ENCODE measurements at places on chromosomes 7 and 10.
A peak's percentile ranks its signal among the peaks of the same experiment; 100 is the strongest.

GRCh38 chr7:2886900-2887299 is 42.8 kb upstream of the GNA12 start:
- DNase-seq, result peak; percentile 59

- no peak for DNase-seq
Measured at GRCh38 chr10:8403711-8404371, 349.4 kb downstream of the GATA3 start.

- peak; percentile 22 for DNase-seq
Measured at GRCh38 chr10:1297566-1298301, 241.5 kb downstream of the WDR37 start.

DNA sequence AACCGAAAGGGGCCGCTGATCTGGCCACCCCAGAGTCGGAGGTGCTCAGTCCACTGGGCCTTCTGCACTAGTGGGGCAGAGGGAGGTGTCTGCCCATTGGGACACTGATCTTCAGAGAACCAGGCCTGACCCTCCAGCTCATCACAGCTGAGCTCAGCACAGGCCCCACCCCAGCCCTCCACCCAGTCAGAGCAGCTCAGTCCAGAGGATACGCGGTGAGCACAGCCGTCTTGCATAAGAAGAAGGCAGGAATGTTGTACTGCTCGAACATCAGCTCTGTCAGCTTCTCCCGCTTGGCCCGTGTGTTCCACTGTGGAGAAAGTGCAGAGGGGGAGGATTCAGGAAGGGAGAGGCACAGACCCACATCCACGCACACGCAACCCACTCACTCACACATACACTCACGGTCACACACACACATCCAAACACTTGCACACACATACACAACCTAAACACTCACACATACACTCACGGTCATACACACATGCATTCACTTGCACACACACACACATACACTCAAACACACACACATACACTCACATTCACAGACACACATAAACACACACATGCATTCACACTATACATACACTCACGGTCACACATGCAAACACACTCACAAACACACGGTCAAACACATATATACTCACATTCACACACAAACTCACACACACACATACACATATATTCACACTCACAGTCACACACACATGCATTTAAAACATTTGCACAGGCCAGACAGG is 6.3 kb downstream of the ACTL6B start:
- no peak for DNase-seq

DNA sequence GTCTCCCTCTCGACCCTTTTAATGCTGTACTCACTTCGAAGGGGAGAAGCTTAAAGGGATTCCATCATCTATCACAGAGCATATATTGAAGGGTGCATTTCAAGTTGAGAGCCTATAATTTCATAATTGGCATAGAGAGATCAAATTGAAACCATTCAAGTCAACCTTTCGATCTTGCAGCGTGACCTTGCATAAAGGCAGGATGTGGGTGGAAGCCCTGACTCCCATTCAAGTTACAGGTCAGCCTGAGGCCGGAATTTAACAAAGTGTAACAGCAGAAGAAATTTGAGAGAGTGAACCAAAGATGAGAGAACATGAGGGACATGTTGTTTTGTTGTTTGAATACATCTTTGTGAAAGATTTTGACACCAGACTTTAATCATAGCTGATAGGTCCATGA is 195.3 kb upstream of the TPK1 start:
- DNase-seq, result no peak

GRCh38 chr10:61244261-61244775 is 208.9 kb downstream of the TMEM26 start:
- DNase-seq, result no peak

DNA sequence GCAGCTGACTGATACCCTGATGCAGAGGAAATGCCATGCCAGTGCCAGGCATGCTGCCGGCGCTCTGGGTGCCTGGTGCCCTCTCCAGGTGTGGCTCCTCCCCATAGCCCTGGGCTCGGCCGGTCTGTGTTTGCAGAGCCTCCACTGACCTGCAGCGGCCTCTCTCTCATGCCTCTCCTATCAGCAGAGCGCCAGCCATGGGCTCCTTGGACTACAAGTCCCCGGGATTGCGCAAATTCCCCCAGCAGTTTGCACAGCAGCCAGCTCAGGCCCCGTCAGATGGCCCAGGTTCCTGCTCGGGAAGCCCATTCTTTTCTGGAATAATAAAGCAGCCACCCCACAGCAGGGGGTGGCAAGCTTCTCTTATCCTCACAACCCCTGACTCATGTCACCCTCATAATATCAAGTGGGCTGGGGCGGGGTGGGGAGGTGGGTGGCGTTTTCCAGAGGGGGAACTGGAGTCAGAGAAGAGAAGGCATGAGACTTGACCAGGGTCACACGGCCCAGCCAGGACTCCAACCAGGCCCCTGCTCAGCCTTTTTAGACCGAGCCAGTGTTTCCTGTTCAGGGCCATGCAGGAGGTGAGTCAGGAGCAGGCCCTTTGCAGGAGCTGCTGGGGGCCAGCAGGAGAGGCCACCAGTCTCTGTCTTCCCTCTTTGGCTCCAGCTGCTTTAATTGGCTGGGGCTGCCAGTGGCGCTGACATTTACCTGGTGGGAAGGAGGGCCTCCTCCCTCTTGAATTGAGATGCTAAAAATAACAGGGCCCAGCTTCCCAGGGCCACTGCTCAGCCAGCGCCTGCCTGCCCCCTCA is 58.6 kb downstream of the ZMIZ1 start:
- DNase-seq, result no peak

- no peak for DNase-seq
Measured at GRCh38 chr7:137151041-137151689, 192.4 kb downstream of the PTN start.

GRCh38 chr7:122040147-122040546 is 103.9 kb downstream of the AASS start:
- no peak for DNase-seq

- no peak for DNase-seq
Measured at GRCh38 chr7:444606-445005, 75.0 kb downstream of the PDGFA start.

- no peak for DNase-seq
Measured at GRCh38 chr10:78433766-78434535, 400.3 kb downstream of the RPS24 start.

DNA sequence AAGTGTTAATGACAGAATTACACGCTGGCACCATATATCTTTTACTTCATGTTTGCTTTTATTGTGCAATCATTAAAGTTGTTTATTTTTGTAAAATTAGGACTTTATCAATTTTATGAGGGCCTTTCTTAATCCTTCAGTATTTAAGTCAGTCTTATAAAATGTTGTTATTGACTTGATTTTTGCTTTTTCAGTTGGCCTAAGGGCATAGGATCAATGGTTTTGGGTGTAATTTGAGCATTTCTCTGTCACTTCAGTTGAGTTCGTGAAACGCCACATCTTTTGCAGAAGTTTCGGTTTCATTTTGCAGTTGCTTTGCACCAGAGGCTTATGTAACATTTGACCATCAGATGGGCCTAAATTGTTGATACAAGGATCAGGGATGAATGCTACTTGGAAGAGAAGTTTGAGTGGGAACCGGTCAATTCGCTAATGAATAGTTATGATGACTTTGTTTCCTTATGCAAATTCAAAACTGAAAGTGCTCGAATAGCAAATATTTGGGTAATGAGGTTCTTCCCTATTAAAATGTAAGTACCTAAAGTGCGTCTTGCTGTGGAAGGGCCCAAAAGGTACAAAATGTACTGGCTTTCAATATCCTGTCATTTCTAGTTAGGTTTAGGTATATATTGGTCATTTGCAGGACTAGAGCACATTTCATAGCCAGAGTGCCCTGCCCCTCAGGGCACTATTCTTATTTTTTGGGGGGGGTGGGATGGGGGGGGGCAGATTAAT is 340.9 kb downstream of the LRMDA start:
- no peak for DNase-seq

DNA sequence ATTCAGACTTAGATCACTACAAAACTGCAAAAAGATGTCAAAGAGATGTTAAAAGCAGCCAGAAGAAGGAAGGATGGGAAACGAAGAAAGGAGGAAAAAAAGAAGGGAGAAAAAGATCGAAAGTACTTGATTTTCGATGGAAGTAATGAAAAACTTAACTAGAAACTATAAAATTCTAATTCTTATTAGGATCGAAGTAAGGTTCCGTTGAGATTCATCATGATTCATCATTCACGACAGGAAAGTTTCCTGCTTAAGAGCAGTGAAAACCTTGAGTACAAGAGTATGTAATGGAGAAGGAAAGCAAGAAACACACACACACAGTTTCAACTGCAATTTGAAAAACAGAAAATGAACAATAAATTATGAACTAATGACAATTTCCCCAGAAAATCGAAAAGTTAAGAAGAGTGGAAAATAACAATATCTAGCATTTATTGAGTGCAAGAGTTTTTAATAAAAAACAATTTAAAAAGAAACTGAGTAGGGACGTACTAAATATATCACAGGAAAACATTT is 1.1 kb upstream of the ING3 start:
- DNase-seq, result no peak

DNA sequence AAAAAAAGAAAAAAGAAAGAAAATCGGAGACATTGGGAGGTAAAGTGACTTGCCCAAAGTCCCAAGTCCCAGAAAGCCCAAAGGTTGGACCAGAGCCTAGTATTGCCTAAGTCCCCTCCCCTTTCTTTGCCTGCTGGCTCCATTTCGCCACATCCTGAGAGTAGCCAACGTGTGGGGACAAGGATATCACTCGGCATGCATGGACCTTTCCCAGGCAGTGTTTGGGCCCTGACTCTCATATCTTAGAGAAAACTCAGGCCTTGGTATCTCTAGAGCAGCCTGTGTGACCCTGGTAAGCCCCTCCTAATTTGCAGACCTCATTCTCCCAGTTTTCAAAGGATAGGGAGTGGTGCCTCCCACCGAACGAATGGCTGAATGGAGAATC is 294.2 kb upstream of the ZMIZ1 start:
- DNase-seq, result no peak

DNA sequence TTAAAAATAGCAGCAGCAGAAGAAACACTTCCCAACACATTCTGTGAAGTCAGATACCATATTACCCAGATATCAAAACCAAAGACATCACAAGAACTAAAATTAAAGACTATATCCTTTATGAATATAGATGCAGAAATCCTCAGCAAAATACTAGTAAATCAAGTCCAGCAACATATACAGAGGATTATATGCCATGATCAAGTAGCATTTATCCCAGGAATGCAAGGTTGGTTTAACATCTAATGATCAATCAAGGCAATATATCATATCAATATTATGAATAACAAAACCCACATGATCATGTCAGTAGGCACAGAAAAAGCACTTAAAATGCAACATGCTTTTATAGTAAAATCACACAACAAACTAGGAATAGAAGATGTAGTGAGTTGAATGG is 88.1 kb downstream of the RPS24 start:
- DNase-seq, result no peak

DNA sequence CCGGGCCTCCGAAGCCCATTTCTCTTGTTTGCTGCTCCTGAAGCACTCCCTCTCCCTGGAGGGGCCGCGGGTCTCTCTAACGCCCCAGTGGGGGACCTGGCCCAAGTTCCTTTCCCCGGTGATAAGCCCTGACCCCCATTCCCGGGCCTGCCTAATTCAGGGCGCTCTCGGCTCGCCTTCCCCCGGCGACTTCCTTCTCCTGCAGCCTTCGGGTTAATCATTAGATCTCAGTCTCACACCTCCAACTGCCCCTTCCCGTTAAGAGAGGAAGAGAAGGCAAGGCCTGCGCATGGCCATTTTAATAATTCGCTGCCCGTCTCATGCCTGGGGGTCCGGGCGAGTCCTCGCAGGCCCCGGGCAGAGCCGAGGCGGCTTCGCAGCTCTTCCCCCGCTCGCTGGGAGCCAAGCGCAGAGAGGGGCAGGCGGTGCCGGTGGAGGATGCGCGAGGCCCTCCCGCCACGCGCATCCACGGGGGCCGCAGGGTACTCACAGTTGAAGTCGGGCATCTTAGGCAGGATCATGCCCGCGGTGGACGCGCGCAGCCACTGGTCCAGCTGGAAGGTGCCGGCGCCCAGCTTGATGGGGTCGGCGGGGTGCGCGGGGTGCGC is 1.2 kb downstream of the MNX1 start:
- DNase-seq, result no peak

GRCh38 chr7:120799813-120800475 is 58.0 kb downstream of the TSPAN12 start:
- no peak for DNase-seq

DNA sequence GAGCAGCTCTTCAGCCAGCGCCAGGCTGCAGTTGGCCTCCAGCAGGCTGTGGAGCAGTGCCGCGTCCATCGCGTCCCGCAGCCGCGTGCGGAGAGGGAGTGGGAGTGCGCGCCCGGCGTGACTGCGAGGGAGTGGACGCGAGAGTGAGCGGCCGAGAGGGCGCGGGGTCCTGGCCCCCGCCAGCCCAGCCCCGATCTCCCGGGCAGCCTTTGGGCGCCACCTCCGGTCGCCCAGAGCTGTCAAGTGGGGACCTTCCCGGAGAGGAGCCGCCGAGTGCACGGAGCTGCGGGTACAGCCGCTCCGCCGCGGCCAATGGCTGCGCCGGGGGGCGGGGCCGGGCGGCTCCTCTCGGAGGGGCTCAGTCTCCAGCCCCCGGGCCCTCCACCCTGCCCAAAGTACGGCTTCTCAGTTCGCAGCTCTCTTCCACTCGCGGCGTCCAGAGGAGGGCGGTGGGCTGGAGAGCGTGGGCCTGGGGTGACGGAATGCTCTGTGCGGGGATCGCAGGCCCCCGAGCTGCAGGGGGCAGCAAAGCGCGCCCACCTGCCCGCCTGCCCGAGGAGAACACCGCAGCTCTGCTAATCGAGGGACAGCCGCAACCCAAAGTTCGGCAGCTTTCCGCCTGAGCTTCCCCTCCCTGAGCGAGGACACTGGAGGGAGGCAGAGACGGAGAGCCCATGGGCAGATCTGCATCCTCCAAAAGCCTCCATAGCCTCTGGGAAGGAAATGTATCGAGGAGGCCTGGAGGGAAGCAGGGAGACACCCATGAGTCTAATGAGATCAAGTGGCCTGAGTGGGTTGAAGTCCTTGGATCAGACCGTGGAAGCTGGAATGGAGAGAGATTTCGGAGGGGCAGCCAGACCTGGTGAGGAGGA is at the start of gene CRHR2:
CRHR2 (minus strand) TSS at position 245 of the 872 bp plus-strand sequence; CDS start at position 69, 176 bp downstream.
- peak; percentile 59 for DNase-seq

DNA sequence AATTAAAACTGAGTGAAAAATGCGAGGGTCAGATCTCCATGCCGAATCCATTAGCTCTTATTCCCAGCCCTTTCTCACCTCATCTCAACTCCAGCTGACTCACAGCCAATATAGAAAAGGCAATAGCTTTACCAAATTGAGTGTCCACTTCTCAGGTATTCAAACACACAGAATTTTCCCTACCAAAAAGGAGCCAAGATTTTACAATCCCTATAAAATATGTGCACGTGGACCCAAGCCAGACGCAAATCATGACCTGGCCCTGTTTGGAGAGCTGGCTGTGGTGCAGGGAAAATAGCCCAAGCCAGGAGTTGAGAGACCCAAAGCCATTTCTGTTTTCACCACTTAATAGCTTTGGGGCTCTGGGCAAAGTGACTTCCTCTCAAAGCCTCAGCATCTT is 379.7 kb upstream of the AUTS2 start:
- no peak for DNase-seq
